ENCODE measurements at places on chromosomes 7 and 10.
A peak's percentile ranks its signal among the peaks of the same experiment; 100 is the strongest.

GRCh38 chr7:34401776-34402175 is 256.2 kb upstream of the NPSR1 start:
- DNase-seq, result no peak

DNA sequence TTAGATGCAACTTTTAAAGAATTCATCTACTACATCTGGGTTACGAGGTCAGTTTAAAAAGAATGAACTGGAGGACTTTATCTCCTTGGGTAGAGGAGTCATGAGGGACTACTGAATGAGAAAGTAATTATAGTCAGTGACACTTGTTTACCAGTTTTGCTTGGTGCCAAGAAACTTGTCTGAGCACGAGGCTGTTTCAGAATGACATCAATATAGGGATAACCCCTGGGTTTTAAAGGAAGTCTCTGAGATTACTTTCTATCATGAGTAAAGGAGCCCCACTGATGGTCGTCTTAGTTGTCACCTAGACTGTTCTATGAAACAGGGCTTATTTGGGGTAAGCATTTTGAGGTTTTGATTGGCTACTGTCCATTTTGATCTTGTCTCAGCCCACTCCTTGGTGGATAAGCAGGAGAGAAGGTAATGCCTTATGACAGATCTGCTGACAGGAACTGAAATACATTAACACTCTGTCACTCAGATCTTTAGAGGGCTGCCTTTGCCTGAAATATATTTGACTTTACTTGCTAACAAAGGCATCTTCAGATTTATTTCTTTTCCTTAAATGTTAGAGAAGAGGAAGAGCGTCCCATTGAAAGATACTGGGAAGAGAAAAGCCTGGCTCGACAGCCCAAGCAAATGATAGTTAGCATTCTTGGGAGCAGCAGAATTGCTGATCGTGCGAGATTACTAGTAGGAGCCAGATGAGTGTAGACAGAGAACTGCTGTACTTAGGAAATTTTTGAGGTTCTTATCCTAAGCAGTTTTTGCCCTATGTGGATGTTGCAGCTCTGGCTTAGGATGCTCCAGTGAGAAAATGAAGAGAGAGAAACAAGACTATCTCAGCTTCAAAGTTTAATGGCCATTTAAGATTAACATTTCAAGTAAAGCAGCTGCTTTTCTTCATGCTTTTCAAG is 299.2 kb upstream of the LRGUK start:
- DNase-seq, result no peak

DNA sequence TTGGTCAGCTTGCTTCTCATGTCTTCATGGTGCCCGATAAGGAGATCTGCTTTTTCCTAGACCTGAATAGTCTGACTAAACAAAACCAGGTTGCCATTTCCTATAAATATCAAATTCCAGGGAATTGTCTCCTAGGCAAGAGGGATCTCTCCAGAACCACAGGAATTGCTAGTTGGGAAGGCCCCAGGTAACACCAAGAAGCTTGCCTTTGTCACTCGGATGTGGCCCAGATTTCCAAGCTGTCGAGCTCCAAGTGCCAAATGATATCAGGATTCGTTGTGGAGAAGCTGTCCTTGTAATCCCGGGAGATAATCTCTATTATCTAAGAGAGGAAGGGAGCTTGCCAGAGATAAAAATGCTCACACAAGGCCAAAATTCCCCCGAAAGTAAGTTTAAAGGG is 1288.5 kb upstream of the AUTS2 start:
- DNase-seq, result no peak

DNA sequence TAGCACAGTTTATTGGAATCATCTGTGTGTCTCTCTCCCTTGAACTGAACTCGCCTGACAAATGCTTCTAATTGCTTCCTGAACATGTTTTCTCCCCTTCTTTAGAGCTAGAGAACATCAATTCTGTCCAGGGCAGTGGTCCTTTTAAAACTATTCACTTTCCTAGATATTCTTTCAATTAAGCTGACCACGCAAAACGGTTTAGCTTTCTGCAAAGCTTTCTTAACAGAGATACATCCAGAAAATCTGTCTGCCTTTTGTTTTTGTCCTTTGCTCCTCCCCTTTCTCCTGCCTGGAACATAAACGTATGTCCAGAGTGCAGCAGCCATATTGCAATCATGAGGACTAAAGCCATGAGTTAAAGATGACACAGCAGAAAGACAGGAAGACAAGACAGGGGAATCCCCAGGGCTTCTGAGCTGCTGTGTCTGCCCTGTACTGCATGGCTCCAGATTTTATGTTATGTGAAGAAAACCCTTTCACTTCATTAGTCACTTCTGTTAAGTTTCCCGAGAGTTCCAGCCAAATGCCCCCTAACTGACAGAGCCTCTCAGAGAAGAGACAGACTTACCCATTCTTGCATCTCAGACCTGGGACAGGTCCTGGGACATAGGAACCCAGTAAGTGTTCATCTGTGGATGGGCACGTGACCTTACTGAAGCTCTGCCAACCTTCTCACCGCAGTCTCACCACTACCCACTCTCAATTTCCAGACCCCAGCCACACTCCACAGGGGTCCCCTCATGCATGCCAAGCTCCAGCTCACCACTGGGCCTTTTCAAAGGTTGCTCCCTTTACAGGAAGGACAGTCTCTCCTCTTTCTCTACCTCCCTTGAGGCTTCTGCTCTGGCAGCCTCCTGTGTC is 35.0 kb upstream of the CPXM2 start:
- DNase-seq, result peak; percentile 24

- no peak for DNase-seq
Observed at GRCh38 chr7:16004702-16005101, 318.2 kb upstream of the MEOX2 start.

DNA sequence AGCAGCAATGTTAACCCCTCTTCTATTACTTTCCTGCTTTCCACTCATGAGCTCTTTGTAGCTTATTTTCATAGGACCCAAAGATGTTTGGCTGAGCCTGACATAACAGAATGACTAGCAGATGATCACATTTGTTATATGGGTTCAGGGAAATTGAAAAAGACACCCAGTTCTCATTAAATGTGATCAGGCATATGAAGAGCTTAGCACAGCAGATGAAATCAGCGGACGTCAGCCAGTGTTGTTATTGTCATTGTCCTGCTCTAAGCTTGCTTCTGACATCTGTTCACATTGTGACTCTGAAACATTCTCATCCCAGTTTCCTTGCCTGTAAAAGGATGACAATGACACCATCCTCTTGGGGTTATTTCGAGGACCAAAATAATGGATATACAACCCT is 43.5 kb downstream of the FAM241B start:
- no peak for DNase-seq

DNA sequence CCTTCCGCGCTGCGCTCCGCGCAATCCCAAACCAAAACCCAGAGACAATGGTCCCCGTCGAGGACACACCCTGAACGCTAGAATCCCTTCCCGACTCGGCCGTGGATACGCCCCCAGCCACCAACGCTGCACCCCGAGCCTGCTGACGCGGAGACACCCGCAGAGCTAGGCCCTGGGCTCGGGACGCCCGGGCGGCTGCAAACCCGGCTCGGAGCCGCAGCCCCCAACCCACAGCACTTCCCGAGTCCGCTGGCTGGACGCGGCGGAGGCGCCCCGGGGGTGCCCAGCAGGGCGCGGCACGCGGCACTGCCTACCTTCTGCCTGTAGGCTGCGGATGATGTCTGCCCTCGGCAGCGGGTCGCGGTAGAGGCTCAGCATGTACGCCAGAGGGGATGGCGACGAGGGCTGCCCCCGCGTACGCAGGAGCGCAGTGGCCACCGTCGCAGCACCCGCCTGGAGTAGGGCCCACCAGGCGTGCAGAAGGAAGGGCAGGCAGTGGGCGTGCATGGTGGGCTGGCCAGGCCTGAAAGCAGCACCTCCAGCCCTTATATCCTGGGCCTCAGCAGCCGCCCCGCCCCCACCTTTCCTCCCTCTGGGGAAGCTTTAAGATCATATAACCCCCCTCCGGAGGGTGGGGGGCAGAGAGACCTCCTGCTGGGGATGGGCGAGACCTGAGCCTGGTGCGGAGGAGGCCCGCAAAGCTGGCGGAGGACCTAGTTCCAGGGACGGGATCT is at the start of gene NODAL:
TSS of gene NODAL (minus strand) at position 521 of the 734 bp plus-strand sequence. CDS start at position 507, 14 bp downstream.
- peak; percentile 14 for DNase-seq

DNA sequence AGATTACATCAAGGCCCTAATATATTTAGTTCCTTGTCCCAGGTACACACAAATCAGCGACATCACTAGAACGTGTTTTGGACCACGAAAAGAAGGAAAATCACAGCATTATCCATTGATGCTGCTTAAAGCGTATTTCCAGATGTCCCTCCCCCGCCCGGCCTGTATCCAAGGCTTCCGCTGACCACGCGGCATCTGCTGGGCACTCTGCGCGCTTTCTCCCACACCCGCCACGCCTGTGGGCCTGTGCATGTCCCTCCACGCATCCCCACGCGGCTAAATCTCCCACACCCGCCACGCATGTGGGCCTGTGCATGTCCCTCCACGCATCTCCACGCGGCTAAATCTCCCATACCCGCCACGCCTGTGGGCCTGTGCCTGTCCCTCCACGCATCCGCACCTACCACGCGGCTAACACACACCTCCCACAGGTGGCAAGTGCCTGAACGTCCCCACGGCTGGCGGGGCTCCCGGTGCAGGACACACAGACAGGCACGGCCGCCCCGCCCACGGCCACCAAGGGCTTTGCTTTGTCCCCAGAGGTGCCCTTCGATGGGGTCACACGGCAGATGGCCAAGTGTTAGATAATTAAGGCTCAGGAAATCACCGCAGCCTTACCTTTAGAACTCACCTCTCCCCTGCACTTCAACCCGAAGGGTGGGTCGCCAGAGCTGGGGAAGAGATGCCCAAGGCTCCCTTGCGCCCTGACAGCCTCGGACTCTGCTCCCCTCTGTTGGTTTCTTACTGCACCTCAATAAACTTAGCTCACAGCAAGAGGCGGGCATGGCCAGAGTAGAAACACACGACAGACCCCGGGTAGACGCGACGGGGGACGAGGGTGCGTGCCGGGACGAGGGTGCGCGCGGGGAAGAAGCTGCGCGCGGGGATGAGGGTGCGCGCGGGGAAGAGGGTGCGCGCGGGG is 49.5 kb downstream of the DIP2C start:
- no peak for DNase-seq

GRCh38 chr7:25738528-25738927 is 413.5 kb upstream of the NFE2L3 start:
- no peak for DNase-seq

DNA sequence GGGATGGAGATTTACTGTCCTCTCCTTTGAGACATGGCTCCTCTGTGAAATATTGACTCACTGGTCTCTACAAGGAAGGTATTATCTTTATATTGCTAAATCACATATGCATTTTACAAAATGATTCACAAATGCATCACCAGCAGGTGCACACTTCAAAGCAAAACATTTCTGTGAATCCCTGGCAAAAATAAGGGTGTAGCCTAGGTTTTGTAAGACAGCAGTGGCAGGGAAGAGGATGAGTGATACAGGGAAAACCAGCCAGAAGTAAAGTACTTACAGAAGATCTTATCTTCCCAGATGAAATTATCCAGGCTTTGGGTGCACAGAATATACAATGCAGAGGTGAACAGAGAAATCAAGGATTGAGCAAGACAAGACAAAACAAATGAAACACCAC is 1094.6 kb downstream of the GATA3 start:
- DNase-seq, result no peak

DNA sequence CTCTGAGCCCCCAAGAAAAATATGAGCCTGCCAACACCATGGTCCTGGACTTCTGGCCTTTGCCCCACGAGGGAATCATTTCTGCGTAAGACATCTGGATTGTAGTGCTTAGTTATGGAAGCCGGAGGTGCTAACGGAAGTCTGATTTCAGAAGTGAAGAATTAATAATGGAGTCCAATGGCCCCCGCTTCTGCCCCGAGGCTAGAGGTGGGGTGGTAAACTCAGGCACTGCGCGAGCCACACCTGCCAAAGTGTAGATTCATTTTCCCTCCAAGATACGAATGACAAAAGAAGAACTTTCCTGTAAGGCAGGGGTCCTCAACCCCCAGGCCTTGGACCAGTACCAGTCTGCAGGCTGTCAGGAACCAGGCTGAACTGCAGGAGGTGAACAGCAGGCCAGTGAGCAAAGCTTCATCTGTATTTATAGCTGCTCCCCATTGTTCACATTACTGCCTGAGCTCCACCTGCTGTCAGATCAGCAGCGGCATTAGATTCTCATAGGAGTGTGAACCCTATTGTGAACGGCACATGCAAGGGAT is 22.3 kb downstream of the CNPY1 start:
- no peak for DNase-seq

GRCh38 chr7:55521512-55521911 is 50.8 kb downstream of the VOPP1 start:
- no peak for DNase-seq

DNA sequence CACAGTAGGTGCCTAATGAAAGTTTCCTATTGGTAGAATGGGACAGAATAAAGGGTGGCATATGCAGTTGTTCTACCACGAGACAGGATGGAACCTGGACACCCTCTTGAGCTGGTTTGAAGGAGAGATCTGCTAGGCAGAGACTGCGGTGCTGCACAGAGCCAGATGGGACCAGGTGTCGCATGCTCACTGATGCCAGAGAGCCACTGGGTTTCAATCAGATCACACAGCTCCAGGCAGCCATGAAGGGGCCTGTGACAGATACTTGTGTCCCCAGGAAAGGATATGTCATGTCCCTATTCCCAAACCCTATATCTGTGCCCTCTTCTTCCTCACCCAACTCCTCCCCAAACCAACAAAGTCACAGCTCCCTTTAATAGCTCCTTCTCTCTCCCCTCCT is 235.7 kb downstream of the PRPF18 start:
- no peak for DNase-seq

DNA sequence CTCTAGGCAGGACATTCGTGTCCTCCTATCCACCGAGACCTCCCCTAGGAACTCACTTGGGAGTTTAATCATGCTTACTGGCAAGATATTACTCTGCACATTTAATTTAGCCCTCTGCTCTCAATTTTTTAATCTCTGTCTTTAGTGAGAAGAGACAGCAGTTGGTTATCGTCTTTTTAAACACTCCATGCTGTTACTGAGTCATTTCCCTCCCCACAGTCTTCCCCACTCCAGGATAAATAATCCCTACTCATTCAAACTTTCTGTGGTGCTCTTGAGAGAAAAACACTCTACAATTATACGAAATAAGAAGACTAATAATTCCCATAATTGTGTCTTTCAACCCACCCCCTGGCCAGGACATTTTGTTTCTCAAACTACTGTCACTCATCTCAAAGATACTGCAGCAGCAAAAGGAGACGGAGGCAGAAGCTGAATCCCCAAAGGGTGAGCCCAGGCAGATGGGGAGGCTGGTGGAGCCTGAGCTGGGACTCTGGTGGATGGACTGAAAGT is 84.2 kb downstream of the ANK3 start:
- no peak for DNase-seq

DNA sequence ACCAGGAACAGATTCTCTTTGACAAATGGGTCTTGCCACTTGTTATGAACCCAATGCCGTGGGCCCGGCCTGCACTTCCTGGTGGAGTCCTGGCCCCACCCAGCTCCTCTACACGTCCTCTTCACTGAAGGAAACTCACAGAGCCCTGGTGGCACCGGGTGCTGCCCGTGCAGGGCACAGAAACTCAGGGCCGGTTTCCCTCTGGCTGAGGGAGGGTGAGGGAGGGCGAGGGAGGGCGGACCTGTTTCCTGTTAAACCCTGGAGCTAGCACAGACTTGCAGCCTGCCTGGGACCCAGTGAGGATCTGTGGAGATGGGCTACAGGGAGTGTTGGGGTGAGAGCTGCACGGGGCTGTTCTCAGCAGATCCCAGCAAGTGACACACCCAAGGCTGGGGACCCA is 596.3 kb downstream of the PTPRN2 start:
- no peak for DNase-seq
